COLO829 (cell line): ENCODE measurements at places on chromosomes 11 and 22.

DNA sequence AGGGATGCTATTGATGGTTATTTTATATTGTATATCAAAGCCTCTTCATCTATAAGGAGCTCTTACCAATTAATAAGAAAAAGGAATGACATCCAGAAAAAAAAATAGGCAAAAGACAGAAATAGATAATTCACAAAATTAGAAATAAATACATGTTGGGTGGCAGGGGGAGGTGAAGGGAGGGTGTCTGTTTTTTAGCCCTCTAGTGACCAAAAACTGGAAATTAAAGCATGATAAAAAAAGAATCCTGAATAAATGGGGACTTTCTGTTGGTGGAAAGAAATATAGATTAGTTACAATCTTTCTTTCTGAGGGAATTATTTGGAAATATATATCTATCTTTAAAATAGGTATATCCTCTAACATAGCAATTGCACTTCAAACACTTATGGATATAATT is 42.0 kb upstream of the TTC36 start:
- no peak for DNase-seq

DNA sequence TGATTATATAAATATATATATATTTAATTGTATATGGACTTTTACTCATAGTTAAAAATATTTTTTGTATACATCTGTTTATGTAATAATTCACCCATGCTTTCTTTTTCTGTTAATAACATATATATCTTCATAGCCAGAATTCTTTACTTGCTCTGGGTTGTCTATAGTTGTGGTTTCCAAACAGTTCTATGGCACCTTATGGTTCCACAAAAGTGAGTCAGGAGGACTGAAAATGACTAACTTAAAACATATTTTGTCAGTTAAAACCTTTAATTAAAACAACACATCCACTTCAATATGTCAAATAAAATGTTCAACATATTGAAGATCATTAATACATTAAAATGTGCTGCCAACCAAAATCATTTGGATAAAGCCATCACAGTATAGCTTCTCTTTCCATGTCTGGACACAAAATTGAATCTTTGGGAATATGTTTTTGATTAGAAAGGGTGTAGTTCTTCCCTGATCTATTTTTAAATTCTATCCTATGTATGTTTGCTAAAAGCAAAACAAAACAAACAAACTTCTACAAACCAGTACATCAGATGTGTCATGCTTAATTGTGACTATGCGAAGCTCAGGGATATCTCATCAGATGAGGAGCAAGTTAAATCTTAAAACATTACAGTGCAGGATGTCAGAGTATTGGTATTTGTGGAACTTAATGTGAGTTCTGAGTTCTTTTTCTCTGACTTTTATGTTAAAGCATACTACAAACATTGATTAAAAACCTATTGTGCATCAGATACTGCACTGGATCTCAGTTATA is 1488.4 kb upstream of the TENM4 start:
- no peak for DNase-seq

DNA sequence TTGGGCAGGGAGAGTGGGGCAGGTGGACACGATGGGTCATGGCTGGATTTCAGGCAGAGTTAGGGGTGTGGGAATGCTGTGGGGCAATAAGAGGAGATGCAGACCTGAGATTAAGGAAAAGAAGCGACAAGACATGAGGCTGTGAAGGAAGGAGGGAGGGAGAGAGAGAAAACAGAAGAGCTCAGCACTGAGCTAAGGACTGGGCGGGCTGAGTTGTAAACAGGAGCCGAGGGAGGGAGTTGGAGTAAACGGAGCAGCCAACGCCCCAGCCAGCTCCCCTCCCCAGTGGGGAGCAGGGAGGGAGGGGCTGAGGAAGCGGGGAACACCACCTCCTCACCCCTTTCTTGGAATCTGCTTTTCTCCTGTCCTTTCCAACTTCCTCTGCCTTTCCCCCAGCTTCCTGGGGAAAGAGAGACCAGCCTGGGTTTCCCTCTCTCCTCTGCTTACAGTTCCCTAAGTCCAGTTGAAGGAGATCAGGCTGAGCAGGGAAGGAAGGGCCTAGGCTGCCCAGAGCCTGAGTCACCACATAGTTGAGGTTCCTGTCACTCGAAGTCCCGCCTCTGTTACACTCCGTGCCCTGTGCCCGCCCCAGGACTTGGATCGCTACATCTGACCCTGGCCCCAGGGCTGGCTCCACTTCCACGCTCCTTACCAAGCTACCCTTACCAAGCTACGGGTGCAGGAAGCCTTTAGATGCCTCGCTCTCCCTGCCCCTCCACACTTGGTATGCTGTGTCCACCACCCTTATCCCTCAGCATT is 6.7 kb upstream of the AHNAK start:
- DNase-seq = peak; percentile 82

- DNase-seq = no peak
These were observed 104.8 kb downstream of the C11orf58 start for GRCh38 chr11:16843294-16843693.

GRCh38 chr11:93564895-93565294 is 21.7 kb upstream of the SMCO4 start:
- no peak for DNase-seq

DNA sequence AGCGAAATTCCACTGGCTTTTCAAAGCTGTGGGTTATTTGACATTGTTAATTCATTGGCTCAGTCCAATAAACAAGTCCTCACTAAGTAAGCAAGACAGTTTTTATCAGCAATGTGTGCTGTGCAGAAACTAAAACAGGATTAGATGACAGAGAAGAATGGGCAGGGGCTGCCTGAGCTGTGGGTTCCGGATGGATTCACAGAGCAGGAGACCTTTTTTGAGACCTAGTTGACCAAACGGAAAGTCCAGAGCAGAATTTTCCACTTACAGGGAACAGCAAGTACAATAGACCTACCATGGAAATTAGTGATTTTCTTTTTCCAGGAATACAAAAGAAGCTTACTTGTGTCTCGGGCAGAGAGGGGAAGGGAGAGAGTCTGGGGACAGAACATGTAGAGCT is 5.2 kb upstream of the KDM4F start:
- no peak for DNase-seq

GRCh38 chr11:111960916-111961315 is 23.8 kb downstream of the DIXDC1 start:
- DNase-seq = no peak
